ENCODE measurements at places on chromosomes 5 and 9.

- no peak for DNase-seq
Measured at GRCh38 chr5:78661691-78662090, 13.1 kb upstream of the LHFPL2 start.

DNA sequence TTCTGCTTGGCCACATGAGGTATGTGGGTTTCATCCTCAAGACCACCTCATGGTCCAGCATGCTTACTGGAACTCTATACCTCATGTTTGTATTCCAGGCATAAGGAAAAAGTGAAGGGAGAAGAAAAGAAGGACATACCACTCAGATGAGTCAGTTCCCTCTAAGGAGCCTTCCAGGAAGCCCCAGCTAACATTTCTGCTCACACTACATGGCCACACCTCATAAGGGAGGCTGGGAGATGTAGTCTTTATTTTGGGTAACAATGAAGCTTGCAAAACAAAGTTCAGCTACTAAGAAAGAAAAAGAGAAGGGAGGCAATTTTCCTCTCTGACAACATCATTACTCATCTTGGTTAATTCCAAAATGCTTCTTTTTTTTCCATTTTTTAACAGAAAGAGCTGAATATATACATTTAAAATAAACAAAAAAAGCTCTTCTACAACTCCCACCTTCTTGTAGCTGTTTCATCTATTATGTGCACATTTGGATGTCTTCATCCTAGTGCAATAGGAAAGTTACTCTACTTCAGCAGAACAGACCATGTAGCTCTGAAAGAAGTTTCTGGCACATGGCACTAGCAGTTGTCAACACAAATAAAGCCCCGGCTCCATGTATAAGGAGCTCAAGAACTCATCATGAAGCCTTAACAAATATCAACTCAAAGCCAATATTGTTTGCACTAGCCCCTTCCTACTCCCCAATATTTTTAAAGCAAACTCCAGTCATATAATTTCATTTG, 123.6 kb upstream of the CCDC112 start:
- no peak for DNase-seq

GRCh38 chr9:69433392-69433791, 108.4 kb downstream of the ENTREP1 start:
- no peak for DNase-seq

DNA sequence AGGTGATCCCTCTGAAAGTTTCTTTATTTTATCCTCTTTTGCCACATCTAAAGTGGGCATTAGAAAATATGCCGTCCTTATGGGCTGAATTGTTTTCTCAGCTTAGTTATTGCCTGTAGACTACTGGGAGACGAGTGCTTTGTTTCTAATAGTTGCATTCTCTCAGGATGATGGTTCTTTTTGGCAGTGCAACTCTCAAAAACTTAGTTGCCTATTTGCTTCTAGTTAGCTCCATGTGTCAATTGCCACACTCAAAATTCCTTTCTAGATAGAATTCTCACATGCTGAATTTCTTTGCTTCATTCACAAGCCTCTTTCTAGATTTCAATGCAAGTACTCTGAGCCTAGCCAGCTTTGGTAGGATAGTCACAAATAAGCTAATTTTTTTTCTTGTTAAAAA, 155.5 kb downstream of the FGF10 start:
- DNase-seq = no peak

- DNase-seq = no peak
Measured at GRCh38 chr5:137152616-137153015, 346.5 kb downstream of the SPOCK1 start.

- no peak for DNase-seq
Measured at GRCh38 chr9:629146-629545, 212.4 kb upstream of the DMRT1 start.

DNA sequence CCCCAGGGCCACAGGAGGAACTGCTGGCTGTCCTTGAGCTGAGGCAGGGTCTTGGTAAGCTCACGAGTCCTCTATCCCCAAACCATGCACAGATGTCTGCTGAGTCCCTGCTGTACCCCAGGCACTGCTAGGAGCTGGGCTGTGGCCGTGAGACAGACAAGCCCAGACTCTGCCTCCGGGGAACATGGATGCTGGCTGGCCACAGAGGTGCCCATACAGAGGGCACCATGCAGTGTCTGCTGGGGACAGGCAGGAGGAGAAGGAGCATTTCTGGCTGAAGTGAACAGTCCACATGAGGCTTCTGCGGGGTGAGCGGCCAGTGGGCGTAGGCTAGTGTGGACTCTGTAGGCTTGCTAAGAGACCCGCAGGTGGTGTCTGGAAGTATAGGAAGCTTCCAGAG, 4.8 kb upstream of the SEC16A start:
- no peak for DNase-seq

- DNase-seq = no peak
Measured at GRCh38 chr5:19790829-19791466, 197.1 kb downstream of the CDH18 start.

DNA sequence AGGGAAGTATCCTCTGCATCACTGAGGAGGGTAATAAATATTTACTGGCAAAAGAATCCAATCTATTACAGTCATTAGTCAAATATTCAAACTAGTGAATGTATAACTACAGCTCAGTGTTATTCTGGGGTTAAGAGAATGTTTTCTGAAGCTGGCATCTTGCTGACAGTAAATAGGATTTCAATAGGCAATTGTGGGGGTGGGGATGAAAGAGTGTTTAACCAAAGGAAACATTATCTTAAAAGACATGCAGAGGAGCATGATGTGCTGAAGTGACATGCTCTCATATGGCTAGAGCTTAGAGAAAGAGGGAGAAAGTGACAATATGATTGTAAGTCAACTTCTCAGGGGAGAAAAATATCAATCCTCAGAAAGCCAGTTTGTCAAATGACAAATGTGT, 618.4 kb upstream of the RIOK2 start:
- DNase-seq = no peak

DNA sequence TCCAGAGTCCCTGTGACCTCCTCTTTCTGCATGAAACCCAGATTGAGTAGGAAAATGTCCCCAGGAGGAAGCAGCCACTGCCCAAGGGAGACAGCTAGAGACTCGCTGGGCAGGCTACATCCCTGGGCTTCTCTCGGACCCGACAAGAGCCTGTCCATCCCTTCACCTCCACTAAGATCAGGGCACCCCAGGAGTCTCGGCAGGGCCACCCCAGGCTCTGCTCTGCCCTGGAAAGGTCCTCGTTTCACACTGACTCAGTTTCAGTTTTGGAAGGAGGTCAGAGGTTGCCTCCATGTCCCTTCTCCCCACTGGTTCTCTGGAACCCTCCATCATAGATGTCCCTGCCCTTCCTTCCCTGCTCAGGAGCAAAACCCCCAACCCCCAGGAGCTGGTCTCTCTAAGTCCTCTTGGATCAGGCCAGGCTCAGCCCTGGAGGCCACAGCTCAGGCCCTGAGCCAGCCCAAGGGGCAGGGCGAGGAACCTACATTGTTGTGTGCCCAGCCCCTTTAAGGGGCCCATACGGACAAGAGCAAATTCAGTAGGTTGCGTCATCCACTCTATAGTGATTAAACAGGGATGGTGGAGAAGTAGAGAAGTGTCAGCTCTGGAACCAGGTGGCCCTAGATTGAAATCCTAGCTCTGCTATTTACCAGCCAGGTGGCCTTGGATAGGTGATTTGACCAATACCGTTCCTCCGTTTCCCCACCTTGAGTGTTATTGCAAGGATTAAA, 37.4 kb downstream of the C9orf50 start:
- DNase-seq = no peak

GRCh38 chr5:19891658-19892057, 96.3 kb downstream of the CDH18 start:
- DNase-seq = no peak

GRCh38 chr5:75640395-75640794, 29.1 kb downstream of the ANKDD1B start:
- DNase-seq = no peak

GRCh38 chr9:34370970-34371880, 5.5 kb downstream of the MYORG start:
- no peak for DNase-seq

GRCh38 chr5:107365320-107366109, 305.2 kb downstream of the EFNA5 start:
- no peak for DNase-seq

All from GF-D8 (cell line).